Naive thymus-derived CD4-positive, alpha-beta T cell (primary cell): ENCODE measurements at places on chromosomes 3 and 15. TPM values are rescaled to one million over a fixed set of nuclear protein-coding genes. Genes with fewer than 3 reads are reported as not detected.

Gene CDC25A
- not detected for total RNA-seq

- no peak for DNase-seq
Measured at GRCh38 chr3:43217633-43218032, 68.7 kb upstream of the SNRK start.

DNA sequence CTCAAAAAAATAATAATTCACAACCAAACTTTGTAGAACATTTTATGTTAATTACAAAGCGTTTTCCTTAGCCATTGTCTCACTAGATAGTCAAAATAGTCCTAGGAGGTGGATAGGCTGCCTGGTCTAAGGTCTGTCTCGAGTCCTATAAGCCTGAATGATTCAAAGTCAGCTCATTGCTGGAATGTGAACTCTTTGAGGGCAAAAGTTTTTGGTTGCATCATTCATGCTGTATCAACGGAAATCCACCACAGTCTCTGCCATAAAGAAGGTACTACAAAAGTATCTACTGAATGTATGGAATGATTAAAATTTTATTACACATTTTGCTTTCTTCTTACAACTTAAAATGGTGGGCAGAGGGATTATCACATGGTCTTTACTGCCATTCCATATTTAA, 387.3 kb upstream of the RARB start:
- DNase-seq = no peak

GRCh38 chr3:139260793-139261736, 82.8 kb upstream of the MRPS22 start:
- no peak for DNase-seq

Gene ZDHHC19
- total RNA-seq = not detected

- DNase-seq = no peak
Measured at GRCh38 chr3:189947068-189947467, 173.6 kb downstream of the P3H2 start.

Gene WDR5B
- 19.4 TPM for total RNA-seq

Gene GATA2
- total RNA-seq = not detected

GRCh38 chr3:72535772-72536171, 312.5 kb downstream of the SHQ1 start:
- DNase-seq = no peak

DNA sequence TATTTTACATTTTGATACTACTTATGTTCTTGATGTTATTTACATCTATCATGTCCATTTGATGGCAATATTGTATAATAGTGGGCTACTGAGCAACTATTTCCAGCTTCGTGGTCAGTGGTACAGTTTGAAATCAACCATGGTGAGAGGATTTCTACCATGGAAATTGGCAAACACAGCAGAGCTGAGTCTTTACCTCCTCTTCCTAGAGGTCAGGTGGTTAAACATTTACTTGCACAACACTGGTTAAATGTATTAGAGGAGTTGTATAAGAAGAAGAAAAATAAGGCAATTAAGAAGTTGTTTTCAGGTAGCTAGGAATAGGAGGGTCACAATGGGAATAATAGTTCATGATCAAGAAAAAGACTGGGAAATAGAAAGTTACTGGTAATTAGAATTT, 7.2 kb upstream of the PPM1L start:
- no peak for DNase-seq

- DNase-seq = no peak
Measured at GRCh38 chr3:71512544-71512943, 71.0 kb downstream of the FOXP1 start.

DNA sequence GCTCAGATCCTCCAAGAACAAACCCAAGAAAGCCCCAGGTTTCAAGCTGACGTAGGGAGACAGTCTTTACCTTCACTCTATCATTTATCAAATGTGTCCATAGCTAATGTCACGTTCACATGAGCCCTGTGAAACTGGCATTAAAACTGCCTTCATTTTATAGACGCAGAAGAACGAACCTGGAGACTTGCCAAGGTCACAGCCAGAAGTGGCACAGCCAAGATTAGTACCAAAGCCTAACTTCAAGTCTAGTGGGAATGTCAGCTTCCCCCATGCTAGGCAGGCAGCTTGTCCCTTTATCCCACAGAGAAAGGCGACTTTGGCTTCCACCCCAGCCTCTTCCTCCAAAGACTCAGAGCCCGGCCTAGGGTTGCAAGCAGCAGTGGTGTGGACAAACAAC, 517.2 kb downstream of the SHQ1 start:
- no peak for DNase-seq

GRCh38 chr15:52383100-52383588, 87.5 kb upstream of the MYO5C start:
- no peak for DNase-seq

GRCh38 chr3:13147344-13147743, 74.1 kb upstream of the IQSEC1 start:
- no peak for DNase-seq

DNA sequence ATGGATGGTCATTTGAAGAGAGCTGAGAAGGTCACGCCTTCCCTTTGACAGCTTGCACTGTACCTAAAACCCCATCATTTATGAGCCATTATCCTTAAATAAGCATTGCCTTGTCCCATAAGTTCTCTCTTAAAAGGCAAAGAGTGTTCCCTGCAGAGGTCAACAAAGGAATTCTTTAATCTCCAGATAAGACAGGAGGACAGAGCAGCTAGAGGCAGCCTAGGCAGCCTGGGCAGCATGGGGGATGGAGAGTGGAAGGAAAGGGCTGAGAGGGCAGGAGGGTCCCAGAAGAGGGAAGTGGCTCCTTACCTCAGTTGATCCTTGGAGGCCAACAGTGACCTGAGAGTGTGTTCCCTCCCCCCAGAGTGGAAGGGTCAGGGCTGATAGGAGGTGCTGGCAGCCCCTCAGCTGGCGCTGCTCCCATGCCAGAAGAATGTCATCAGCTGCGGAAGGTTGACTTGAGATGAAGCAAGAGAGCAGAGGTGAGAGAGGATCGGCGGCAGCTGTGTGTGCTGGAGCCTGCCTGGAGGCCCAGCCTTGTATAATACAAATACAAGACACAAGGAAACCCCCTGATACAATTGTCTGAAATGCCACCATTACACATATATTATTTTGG, 12.8 kb downstream of the KBTBD13 start:
- no peak for DNase-seq

Gene ADIPOQ
- total RNA-seq = not detected in 2 replicates

DNA sequence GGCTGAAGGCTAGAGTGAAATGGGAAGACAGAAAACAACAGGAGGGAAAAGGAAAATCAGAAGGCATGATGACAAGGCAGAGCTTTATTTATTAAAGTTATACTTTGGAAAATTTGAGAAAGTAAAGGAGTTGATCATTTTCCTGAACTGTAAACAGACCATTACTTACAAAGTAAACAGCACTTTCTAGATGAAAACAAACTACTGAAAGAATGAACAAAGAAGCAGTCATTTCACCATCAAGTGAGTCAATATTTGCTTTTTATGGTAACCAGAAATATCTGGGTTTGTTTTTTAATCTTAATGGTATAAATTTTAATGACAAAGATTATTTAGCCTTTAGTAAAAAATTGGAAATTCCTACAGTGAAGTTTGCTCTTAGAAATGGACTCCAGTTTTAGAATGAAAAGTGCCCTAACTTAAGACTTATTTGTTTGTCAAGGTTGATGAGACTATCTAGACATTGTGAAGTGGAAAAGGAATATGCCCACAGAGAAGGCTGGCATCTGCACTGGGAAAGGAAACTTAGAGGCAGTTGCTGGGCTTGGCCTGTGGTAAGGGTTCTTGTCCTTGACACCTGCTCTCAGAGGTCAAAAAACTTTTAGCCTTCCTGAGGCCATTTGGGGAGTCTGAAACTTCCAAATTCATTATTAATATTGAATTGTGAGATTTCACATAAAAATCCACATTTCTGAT, 47.2 kb downstream of the SPTSSB start:
- no peak for DNase-seq

DNA sequence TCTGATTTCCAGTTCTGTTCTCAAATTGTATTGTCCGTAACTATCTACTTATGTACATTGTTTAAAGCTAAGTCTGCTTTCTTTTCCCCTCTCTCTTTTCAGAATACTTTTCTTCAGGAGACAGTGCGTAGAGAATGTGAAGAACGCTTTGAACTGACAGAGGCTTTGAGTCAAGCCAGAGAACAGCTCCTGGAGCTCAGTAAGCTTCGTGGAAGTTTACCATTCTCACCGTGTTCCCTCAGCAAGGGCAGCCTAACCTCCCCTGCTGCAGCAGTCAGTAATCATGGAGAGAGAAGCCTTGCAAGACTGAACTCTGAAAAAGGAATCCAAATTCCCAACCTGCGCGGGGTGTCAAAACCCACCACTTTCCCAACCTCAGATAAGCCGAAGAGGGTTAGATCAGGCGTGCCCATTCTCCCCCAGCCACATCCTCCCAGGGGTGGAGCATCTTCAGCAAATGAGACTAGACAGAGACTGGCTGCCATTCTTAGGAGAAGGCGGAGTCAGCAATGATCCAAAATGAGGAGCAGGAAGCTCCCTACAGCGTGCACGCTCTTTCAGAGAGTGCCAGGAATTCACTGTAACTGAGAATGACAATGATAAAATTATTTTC, 114.6 kb downstream of the CCNL1 start:
- no peak for DNase-seq

GRCh38 chr3:34504775-34505174, 706.3 kb downstream of the PDCD6IP start:
- no peak for DNase-seq

DNA sequence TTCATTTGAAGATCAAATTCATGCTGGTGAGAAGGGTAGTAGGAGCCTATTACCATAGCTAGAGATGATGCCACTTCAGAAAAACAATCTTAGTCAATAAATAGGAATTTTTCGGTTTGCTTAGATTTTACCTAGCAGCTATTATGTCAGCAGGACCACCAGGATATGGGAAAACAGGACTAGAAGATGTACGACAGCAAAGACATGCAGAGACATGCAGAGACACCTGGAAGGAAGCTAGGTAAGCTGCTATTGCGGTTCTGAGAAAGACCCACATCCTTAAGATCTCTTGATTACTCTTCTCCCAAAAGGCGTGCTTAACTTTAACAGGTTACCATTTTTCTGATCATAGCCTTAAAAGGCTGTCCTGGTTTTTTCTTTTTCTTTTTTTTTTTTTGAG, 64.8 kb upstream of the THSD4 start:
- DNase-seq = no peak

DNA sequence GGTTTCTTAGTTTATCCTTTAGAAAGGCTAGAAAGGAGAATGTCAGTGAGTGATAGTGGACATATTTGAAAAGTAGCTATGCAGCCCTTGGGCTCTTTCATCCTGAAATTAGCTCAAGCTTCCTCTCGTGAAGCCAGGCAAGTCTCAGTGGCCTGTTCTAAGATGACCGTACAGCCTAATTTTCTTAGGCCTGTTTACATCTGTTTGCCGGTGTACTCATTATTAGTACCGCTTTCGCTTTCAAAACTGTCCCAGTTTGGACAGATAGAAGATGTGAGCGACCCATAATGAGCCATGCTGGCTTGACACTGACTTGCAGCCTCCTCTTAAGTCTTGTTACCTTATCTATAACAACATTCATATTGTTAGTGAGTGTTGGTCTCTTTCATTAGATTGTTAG, 5.7 kb upstream of the ARL14 start:
- DNase-seq = no peak

Gene ARPP19
- 122 TPM for total RNA-seq

DNA sequence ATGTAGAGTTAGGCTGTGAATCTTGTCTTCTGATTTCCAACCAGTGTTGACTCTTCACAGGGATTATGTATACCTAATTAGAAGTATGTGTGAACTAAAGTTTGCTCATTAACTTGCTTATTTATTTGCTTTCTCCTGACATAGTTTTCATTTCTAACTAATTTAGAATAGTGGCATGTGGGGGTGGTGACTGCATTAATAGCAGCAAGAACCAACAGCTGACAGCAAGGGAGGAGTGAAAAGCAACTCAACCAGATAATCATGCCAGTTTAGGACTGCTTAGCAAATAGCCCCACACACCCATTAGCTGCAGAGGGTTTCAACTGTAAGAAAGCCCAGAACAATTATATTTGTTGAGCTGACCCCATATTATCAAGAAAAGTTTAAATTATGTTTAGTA, 3.8 kb downstream of the ST3GAL6 start:
- DNase-seq = no peak

GRCh38 chr3:172766718-172767405, 16.3 kb downstream of the ECT2 start:
- no peak for DNase-seq

DNA sequence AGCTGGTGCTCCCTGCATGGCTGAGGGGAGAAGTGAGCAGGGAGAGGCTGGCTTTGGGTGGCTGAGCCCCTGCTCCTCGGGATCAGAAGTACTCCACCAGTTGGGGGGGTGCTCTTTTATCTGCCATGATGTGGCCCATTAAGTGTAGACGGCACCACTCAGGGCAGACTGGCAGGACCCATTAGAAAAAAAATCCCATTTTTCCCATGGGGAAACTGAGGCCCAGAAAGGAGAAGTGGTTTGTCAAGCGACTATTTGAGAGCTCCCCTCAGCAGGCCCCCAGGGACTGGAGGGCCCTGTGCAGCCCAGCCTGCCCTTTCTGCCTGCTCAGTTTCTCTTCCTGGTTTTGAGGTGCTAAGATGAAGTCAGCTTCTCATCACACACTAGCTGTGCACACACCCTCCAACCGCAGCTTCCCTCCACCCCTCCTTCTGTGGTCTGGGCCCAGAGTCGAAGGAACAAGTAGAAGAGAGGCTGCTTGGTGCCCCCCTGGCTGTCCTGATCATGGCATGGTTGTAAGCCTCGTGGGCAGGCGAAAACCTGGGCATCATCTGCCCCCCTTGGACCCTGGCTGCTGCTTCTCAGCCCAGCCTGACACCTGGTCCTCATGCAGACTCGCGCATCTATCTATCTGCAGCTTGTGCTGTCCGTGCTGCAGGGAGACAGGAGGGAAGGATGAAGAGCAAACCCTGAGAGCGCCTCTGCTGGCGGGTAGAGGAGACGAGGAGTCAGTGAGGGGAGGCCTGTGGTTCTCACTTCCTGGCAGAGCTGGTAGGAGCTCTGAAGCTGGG, 5.6 kb downstream of the CSK start:
- DNase-seq = peak; percentile 88

Gene LSAMP
- not detected for total RNA-seq

- DNase-seq = no peak
Measured at GRCh38 chr15:39598958-39599845, 18.3 kb downstream of the THBS1 start.

DNA sequence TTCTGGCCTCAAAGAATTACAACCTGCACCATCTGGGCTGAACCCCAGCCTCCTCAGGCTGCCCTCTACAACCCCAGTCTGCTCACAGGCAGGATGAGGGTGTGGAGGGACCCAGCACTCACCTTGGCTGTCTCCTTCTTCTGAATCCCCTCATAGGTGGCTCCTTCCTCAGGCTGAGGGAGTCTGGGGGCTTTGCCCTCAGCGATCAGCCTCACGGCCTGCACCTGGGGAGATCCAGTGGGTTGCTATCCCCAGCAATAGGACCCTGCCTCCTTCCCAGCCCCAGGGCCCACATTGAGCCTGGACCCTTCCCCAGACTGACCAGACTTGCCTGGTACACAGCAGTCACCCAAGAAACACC, 25.1 kb downstream of the ALDH1L1 start:
- DNase-seq = no peak

GRCh38 chr3:155159301-155159700, 79.2 kb downstream of the MME start:
- DNase-seq = no peak

Gene GOLGA8G
- not detected for total RNA-seq

- DNase-seq = no peak
Measured at GRCh38 chr3:127165036-127165435, 27.9 kb upstream of the PRR23E start.

GRCh38 chr3:142275856-142276255, 50.5 kb upstream of the GK5 start:
- no peak for DNase-seq

- DNase-seq = no peak
Measured at GRCh38 chr3:177441813-177442646, 244.7 kb upstream of the TBL1XR1 start.

Gene CX3CR1
- 3.3 TPM for total RNA-seq

GRCh38 chr3:31278532-31278931, 254.2 kb upstream of the STT3B start:
- no peak for DNase-seq
